Renal pelvis (tissue), 12 donors: ENCODE measurements at places on chromosomes 11 and 22.

- DNase-seq, result peak; percentile 33
Measured at GRCh38 chr22:27973846-27974245, 54.8 kb upstream of the PITPNB start.

- DNase-seq, result no peak
Measured at GRCh38 chr11:643366-643765, 6.3 kb downstream of the DRD4 start.

GRCh38 chr22:17945156-17945887 is 79.0 kb downstream of the MICAL3 start:
- no peak for DNase-seq

DNA sequence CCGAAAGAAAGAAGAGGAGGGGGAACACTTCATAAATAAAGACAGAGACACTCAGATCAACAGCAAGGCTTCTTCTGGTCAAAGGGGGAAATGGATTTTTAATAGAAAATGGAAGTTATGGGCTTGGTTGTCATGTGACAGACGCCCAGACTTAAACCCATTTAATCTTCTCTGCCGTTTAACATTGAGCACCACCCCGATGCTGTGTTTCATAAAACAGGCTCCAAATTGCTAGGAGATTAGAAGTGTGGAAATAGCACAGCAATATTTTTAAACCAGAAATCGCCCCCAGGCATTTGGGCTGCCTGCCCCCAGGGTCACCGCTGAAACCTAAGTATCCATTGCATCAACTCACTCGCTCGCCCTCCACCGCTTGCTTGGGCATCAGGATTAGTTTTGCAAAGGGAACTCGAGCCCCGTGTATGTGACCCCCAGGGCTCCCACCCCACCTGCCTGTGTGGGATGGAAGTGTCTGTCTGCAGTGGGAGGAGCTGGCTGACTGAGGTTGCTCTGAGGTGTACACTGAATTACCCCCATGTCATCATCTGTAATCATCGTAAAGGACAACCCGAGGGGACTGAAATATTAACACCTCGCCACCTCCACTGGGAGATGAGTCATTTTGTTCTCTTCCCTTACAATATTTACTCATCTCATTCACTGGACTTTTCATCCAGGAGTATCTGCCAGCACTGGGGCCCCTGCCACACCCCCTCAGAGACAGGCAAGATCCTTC is 10.7 kb downstream of the DSCAML1 start:
- no peak for DNase-seq
